ENCODE measurements at places on chromosomes 7 and 10.

DNA sequence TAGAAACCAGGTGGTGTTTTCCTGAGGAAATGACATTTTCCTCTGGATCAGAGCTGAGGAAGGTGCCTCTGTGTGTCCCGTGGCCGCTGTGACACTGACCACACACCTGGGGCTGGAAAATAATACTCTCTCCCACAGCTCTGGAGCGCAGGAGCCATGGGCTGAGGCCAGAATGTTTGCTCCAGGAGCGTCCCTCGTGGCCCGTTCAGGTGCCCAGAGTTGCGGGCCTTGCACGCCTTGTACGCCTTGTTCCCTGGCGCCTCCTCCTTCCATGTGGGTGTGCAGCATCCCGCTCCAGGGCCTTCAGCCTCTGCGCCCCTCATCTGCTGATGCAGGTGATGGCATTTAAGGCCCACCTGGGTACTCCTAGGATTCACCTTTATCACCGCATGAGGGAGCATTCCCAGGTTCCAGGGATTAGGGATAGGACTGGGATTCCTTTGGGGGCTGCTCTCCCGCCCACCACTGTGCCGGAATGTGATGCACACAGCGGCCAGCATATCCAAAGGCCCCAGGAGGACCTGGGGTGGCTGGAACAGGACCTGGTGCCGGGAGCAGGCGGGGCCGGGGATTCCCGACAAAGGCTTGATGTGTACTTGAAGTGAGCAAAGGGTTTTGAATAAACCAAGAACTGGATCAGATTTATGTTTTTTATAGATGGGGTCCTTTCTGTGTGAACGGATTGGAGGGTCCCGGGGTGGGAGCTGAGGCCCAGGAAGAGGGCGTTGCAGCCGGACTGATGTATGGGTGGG, 44.0 kb downstream of the PITRM1 start:
- no peak for DNase-seq

DNA sequence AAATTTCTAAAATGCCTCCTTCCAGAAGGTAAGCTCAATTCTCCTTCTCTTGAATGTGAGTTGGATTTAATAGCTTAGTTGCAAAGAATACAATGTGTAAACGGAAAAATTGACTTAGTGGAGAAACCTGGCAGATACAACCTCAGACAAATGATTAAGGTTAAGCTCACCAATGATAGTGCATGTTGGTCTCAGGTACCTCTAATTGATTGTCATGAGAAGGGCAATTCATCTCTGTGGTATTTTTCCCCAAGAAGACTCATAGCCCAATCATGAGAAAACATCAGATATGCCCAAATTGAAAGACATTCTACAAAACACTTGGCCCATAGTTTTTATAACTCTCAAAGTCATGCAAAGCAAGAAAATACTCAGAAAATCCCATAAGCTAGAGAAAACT, 36.2 kb upstream of the TMEM106B start:
- no peak for DNase-seq

DNA sequence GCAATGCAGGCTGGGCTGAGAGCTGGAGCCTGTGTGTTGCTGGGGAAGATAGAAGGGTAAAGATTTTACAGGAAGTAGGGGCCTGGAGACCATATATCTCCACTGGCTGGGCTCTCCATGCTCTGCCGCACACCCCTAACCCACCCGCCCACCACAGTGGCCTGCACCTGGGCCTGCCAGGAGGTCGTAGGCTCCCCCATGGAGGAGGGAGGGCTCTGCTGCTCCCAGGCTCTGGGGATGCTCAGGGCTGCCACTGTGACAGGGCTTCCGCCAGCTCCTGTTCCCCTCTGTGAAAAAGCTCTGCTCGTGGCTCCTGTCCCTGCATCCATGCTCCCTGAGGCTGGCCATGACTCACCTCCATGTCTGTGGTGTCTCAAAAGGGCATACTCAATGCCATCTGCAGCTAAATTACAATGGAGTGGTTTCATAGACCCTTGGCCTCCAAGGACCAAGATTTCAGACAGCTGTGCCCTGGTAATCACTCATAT, 106.0 kb downstream of the CXCL12 start:
- DNase-seq = no peak

DNA sequence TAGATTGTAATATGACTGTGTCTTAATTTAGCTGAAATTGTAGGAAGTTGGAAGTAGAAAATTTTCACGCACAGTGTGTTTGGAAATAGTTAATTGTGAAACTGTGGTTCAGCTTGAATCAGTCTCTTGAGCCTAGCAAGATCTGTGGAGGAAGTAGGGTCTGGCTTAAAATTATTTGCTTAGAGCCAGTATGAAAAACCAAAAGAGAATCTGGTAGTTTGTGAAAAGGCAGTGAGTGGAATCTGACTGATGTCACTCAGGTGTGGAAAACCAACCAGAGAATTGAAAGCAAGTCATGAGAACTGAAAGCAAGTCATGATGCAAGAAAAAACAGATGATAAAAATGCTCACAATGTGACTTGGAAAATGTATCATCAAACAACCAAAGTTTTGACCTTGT, 11.5 kb downstream of the LIPJ start:
- DNase-seq = no peak

GRCh38 chr7:49660170-49660783, 113.2 kb upstream of the VWC2 start:
- DNase-seq = no peak

- no peak for DNase-seq
These were observed 10.7 kb downstream of the HBP1 start for GRCh38 chr7:107179326-107180164.

DNA sequence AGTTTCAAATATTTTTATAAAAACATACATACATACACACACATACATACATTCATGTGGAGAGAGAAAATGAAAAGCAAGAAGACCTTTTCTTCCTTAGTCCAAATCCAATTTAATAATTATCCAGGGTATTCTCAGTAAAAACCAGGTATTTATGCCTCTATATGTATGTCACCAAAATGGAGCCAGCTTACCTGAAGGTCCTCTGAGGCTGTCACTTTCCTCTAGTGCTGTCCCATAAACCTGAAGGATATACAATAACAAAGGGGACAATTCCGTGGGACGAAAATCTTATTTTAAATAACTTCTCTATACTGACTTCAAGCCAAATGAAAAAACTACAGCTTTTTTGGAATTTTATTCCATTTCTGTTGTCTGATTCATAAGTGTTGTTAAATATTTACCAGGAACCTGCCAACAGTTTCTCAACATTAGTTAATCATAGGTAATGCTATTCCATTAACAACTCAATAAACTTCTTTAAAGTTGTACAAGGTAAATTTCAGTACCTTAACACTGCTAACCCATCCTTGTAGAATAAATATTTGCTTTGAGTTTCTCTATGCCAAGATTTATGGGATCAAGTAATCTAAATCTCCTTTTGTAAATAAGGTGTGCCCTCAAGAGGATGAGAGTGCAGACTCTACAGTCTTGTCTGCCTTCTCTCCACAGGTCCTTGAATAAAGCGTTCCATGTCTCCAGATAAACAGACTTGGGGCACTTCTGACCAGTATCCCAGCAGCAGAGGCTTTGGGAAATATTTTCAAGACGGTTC, 260.3 kb downstream of the AHR start:
- DNase-seq = no peak

DNA sequence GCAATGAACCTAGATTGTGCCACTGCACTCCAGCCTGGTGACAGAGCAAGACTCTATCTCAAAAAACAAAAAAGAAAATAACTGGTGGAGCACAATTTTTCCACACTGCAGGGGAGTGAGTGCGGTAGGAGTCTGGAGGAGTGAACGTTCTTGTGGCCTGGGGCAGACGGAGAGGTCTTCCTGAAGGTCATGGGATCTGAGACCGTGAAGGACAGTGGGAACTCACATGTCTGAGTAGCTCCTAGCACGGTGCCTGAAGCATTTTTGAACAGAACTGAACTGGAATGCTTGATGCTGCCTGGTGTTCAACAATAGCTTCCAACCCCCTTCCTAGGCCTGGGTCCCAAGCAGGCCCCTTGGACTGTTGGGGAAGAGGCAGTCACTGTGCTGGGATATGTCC, 84.3 kb upstream of the PODXL start:
- DNase-seq = no peak

- no peak for DNase-seq
These were observed 3.3 kb downstream of the PRSS1 start for GRCh38 chr7:142752376-142753225.

DNA sequence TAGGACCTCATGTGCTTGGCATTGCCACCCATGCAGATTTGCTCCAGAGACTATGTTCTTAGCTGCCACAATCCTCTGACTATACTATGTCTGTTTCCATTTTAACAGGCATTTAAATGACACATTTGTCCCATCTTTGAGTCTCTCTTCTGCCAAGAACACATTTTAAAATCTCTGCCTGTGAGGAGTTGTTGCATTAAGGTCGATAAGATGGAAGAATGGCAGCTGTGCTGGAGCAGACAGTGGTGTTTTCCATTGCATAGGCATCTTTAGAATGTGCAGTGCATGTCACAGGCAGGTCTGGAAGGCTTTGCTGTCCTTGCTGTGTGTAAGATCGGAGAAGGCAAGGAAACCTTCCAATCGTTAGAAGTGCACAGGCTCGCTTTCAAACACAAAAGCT, 70.9 kb upstream of the CELF2 start:
- DNase-seq = no peak

- DNase-seq = no peak
These were observed 51.7 kb downstream of the SMURF1 start for GRCh38 chr7:99092064-99092720.

DNA sequence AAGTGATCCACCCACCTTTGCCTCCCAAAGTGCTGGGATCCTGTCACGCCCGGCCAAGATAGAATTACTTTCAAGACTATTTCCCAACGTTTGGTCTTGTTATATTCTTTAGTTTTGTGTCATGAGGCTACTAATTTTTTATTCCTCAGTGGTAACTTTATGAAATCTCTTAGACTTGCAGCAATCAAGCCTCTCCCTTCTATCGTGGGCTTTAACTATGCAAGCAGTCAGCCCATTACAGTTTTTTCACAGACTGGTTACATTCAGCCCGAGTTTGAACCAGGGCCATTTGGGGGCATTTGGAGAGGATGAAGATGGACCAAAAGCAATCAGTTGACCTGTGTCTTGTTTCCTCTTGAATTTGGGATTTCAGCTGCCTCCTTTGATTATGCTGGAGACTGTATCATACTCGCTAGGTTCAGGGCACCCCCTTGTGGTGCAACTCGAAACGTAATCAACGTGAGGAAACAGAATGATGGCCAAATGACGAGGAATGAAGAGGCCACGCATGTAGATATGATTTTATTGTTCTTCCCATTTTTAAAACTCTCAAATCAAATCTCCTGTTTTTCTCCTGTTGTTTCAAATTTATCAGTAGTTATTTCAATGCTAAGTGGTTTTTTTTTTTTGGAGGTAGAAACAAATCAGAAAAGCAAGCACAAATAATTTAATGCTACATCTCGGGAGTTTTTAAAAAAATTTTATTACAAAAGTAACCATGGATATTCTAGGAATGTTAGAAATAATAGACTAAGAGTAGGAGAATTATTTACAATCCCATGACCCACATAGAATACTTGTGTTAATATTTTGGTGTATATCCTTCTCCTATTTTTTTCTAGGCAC, 151.6 kb downstream of the KIAA1217 start:
- peak; percentile 57 for DNase-seq

DNA sequence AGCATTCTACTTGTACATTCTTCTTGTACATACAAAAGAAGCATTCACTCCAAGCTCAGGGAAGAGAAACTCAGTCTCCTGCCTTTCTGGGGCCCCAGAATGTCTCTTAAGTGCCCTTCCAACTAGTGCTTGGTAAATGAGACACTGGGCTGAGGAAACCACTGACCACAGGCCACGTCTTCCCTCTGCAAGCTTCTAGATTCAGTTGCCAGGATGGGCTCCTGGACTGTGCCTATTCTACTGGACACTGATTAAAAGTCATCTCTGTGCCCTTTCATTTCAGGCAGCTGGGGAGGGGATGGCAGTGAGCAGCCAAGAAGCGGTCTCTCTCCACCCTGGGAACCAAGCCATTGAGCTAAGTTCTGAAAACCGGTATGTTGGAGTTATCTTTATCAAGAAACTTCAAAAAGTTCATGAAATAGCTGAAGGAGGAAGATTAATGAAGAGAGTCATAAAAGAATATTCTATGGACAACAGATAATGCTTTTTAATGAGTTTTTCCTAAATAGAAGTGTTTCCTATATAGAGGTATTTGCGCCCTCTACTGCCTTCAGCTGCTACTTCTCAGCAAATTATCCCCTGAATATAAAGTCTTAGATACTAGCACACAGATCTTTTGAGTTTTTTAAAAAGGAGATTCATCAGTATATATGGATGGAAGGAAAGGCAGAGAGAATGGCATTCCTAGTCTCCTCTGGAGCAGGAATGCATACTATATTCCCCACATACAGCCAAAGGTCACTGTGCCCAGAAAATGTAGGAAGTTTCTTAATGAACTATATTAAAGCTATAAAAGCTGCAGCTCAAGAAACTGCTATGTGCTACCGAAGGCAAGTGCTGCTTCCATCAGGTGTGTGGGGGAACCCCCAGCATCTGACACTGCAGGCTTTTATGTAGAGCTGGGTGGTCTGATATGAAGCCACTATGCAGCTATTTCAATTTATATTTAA, 8.4 kb upstream of the IFIT1B start:
- DNase-seq = no peak

- DNase-seq = no peak
These were observed 22.7 kb downstream of the SSC4D start for GRCh38 chr7:76386691-76387260.

DNA sequence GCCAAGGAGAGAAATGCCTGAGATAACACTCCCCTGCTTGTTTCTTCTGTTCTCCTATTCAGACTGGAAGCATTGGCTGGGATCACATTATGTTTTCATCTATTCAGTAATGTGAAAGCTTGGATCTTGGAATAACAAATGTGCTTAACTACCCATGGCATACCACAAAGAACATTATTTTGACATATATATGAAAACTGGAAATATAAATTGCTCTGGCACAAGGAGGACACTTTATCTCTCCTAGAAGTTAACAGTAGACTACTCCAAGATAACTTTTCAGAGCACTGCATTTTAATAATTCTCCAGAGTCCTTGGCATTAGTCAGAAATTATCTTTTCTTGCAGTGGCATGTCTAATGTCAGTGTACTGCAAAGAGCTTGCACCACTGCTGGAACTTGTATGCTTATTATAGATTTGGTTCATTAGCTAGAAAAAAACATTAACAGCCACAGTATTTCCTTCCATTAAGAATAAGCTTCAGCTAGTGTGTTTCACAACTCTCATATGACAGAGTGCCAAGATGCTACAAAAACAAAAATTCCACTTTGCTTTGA, 169.3 kb upstream of the LRRN3 start:
- DNase-seq = no peak

DNA sequence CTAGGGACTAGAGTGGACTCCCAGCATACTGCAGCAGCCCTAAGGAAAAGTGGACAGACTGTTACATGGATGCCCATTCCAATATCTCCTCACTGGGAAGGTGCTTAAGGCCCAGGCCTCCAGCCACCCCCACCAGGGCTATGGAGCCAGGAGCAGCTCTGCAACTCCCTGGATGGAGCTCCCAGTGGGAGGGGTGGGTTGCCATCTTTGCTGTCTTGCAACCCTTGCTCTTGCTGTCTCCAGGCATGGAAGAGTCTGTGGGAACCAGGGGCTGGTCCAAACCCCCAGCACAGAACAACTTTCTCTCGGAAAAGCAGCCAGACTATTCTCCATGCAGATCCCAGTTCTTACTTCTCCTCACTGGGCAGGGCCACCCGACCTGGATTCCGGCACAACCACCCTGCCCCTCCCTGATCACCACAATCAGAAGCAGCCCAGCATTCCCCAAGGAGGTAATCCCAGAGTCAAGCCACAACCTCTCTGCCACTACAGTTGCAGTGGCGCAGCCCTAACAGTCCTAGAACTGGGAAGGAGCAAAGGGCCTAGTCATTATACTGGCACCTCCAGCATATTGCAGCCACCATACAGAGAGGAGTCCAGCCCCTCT, 41.8 kb upstream of the ZNF488 start:
- no peak for DNase-seq

GRCh38 chr10:18504161-18504560, 147.2 kb downstream of the NSUN6 start:
- DNase-seq = no peak
